Uterus (tissue), 4 donors: ENCODE measurements at places on chromosomes 4 and X. TPM values are rescaled to one million over a fixed set of nuclear protein-coding genes. Genes with fewer than 3 reads are reported as not detected.

- no peaks in the 10 kb centered on the region for H3K27me3 ChIP-seq
- peak overlapping the region; percentile 53 for H3K27ac ChIP-seq
- no peaks in the 10 kb centered on the region for H3K36me3 ChIP-seq
- H3K4me1 ChIP-seq, result no peaks in the 10 kb centered on the region
Observed at GRCh38 chr4:113394730-113395530, 345.5 kb downstream of the ANK2 start.

Gene GPRASP2
- 99.6 TPM for total RNA-seq

GRCh38 chr4:66404141-66404540, 733.9 kb upstream of the EPHA5 start:
- DNase-seq, result no peak
- H3K27ac ChIP-seq, result no peak overlapping the region
- H3K4me1 ChIP-seq, result no peaks in the 10 kb centered on the region
- H3K36me3 ChIP-seq, result no peaks in the 10 kb centered on the region
- no peaks in the 10 kb centered on the region for H3K27me3 ChIP-seq

GRCh38 chrX:148600131-148600530, 99.7 kb downstream of the AFF2 start:
- no peaks in the 10 kb centered on the region for H3K36me3 ChIP-seq
- no peaks in the 10 kb centered on the region for H3K27me3 ChIP-seq
- H3K4me3 ChIP-seq, result no peak overlapping the region
- H3K4me1 ChIP-seq, result no peaks in the 10 kb centered on the region
- DNase-seq, result no peak

Gene MAOA
- total RNA-seq, result 90.6 TPM
